Effector memory CD8-positive, alpha-beta T cell (primary cell): ENCODE measurements at places on chromosomes 6 and 20.

DNA sequence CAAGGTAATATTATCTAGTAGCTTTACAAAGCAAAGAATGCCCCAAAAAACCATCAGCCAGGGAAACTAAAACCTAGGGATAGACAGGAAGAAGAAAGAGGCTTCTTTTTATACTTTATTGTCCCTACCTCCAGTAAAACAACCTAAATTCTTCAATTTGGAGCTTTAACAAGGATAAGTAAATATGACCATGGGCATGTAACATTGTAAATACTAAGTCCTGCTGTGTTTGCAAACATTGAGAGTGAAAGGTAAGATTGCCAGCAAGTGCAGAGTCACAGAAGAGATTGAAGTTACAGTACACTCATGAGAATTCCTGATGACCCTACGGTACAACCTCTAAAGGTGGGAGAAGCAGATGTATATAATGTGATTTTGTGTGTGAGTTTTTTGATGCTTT is 117.2 kb downstream of the FOXO3 start:
- no peak for DNase-seq

GRCh38 chr6:134995536-134995935 is 45.6 kb upstream of the ALDH8A1 start:
- no peak for DNase-seq

GRCh38 chr6:125314009-125314581 is 12.3 kb upstream of the HDDC2 start:
- peak; percentile 15 for DNase-seq

- no peak for DNase-seq
These were observed 6.1 kb downstream of the CCDC167 start for GRCh38 chr6:37493661-37493995.

DNA sequence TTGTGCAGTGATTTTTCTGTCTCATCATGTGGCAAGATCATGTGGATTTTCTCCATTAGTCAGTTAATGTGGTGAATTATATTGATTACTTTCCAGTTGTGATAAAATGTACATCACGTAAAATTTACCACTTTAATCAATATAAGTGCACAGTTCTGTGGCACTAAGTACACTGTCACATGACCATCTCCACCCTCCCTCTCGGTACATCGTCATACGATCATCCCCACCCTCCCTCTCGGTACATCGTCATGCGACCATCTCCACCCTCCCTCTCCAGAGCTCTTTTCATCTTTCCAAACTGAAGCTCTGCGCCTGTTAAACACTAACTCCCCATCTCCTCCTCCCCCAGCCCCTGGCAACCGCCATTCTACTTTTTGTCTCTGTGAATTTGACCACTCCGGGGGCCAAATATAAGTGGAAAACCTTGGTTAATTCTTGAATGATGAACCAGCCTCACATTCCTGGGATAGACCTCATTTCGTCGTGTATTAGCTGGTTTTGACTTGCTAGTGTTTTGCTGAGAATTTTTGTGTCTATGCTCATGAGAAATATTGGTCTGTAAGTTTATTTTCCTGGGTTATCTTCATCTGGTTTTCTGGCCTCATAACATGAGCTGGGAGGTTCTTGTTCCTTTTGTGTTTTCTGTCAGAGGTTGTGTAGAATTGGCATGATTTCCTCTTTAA is 10.8 kb downstream of the NTSR1 start:
- no peak for DNase-seq

GRCh38 chr6:168459572-168459971 is 18.6 kb downstream of the SMOC2 start:
- DNase-seq: no peak
